ENCODE measurements at places on chromosomes 7 and 10. TPM values are rescaled to one million over a fixed set of nuclear protein-coding genes. Genes with fewer than 3 reads are reported as not detected.

AKR1C8 gene
- not detected for total RNA-seq

TFR2 gene
- 1.9 TPM for total RNA-seq

HECW1 gene
- total RNA-seq = 0.26 TPM

SORCS3 gene
- total RNA-seq = 0.03 TPM

JAKMIP3 gene
- total RNA-seq = 0.13 TPM

ZCWPW1 gene
- 1.4 TPM for total RNA-seq

Measured in smooth muscle cell of the pulmonary artery (primary cell).